ELR (cell line): ENCODE measurements at places on chromosomes 2 and 18.

- peak; percentile 84 for DNase-seq
Observed at GRCh38 chr2:112706170-112706664, 14.6 kb upstream of the NT5DC4 start.

GRCh38 chr18:61274416-61274960, 58.7 kb upstream of the CDH20 start:
- no peak for DNase-seq

DNA sequence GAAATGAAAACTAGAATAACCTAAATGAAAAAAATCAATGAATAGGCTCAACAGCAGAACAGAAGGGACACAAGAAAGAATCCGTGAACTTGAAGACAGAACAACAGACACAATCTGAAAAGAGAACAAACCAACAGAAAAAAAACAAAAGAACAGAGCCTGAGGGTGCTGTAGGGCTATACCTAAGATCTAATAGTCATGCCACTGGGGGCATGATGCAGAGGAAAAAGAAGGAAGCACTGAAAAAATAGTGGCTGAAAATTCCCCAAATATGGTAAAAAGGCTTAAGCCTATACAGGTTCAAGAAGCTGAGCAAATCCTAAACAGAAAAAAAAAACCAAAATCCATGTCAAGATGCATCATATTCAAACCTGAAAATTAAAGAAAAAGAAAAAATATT, 50.3 kb downstream of the KANSL3 start:
- no peak for DNase-seq

DNA sequence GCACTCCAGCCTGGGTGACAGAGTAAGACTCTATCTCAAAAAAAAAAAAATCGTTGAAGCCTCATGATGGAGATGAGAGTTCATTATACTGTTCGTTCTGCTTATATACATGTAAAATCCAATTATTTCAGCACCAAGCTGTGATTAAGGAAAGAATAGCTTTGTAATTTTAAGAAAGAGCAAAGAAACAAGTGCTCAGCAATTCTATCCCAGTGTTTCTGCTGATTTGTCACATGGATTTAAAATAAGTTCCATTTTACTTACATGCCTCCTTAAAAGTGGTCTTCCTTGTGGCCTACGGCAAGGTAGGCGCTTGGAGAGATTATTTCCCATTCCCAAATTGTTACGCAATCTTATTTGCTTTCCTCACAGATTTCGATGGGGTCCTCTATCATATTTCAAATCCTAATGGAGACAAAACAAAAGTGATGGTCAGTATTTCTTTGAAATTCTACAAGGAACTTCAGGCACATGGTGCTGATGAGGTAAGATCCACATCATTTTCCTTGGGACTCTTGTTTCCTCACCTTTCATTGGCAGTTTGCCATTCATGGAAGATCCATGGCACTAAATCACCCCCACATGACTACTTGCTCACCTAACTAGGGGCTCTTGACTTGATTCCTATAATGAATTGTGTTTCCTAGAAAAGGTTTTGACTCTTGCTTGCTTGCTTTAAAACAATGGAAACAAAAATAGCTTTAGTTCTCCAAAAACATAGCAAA, 11.5 kb downstream of the ARPC2 start:
- peak; percentile 54 for DNase-seq

- no peak for DNase-seq
Observed at GRCh38 chr2:24101992-24102391, 17.4 kb upstream of the TP53I3 start.

- DNase-seq = no peak
Observed at GRCh38 chr2:121638333-121638732, 10.9 kb downstream of the CLASP1 start.

GRCh38 chr2:101253013-101253702, 472 bp downstream of the CNOT11 start:
- DNase-seq = peak; percentile 75

GRCh38 chr18:25133879-25134278, 218.1 kb downstream of the ZNF521 start:
- no peak for DNase-seq

- DNase-seq = no peak
Observed at GRCh38 chr2:36626071-36626470, 28.1 kb upstream of the FEZ2 start.

- no peak for DNase-seq
Observed at GRCh38 chr2:123771928-123772632, 253.0 kb upstream of the CNTNAP5 start.

GRCh38 chr2:106267997-106268396, 73.9 kb upstream of the UXS1 start:
- DNase-seq = no peak

DNA sequence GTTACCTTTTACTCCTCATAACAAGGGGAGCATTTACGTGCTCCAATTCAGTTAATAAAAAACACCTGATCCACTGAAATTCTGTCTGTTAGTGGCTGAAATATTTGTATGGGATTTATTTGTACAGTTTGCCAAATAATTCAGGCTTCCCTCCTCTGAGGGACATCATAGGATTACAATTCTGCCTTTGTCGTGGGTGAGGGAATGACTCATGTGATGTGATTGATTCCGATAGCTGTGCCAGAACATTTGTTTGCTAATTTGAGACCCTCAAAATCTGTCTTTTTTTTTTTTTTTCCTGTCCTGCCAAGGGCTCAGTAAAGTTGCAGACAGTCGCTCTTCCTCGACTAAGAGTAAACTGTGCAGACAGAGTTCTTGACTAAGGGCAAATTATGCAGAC, 612.6 kb upstream of the CDH2 start:
- DNase-seq = no peak

- no peak for DNase-seq
Observed at GRCh38 chr2:148967578-148967977, 70.9 kb upstream of the LYPD6B start.

DNA sequence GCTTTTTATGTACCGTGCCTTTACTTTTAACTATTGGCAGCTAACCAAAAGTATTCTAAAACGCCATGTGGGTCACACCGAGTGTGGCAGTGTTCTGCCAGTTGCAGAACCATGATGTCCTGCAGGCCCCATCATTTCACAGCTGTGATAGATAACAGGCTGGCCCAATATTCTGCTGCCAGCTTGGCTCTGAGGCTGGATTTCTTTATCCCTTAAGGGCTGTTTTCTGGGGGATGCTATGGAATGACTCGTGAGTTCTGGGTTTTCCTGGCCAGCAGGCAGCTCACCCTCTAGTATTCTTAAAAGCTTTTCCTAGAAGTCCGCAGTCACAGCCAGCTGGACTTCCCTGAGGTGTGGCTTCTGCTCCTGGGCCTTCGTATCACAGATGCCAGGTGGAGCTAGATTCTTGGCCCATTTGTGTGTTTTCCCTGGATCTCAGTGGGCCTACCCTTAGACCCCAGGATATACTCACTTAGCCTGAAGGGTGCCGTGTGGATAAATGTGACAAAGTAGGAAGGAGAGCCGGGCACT, 41.0 kb downstream of the FHOD3 start:
- DNase-seq = no peak

DNA sequence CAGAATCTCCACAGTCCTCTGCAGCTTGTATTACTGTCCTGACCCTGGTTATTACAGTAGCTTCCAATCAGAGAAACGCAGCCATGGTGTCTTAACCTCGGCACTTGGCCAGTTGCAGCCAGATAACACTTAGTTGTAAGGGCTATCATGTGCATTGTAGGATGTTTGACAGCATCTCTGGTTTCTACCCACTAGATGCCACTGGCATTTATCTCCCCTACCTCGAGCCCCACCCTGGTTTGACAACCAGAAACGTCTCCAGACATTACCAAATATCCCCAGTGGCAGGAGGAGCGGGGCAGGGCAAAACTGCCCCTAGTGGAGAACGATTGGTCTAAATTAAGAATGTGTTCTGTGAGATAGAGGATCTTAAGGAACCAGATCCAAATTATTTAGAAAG, 13.1 kb downstream of the DSG2 start:
- no peak for DNase-seq

DNA sequence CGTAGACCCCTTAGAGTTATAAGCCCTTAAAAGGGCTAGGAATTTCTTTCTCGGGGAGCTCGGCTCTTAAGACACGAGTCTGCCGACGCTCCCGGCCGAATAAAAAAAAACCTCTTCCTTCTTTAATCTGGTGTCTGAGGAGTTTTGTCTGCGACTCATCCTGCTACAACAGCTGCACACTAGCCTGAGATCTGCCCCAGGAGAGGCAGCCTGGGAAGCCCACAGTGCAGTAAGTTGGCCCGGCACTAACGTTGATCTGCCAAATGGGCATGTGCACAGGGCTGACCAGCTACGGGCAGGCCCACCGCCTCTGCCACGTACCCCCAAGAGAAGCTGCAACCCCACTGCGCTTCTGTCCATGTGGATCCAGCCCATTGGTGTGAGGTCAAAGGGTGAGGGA, 8.4 kb upstream of the LIMS2 start:
- DNase-seq = peak; percentile 40

- peak; percentile 60 for DNase-seq
Observed at GRCh38 chr2:17879137-17879912, 858 bp downstream of the KCNS3 start.

GRCh38 chr18:9359796-9360195, 25.2 kb downstream of the TWSG1 start:
- DNase-seq = no peak

GRCh38 chr2:152466980-152467676, 132.2 kb downstream of the FMNL2 start:
- DNase-seq = peak; percentile 58

DNA sequence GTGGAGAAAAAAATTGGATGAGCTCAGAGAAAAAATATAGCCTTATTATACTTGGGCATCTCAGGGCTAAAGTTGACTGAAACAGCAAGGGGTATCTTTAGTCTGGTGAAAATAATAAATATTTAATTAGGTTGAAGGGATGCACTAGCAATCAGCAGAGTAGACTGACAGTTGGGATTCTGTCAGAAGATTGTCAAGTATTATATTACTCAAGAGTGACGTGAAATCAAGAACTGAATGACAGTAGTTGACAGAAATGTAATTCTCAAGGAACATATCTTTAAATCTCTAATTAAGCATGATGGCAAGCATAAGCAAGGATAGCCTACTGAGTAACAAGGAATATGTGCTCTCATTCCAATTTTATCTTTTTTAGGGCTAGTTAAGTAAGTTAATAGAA, 1301.1 kb downstream of the DSC3 start:
- DNase-seq = no peak

GRCh38 chr2:230124757-230125431, 56.2 kb upstream of the SLC16A14 start:
- peak; percentile 42 for DNase-seq

- no peak for DNase-seq
Observed at GRCh38 chr2:217727801-217728200, 275.0 kb downstream of the TNS1 start.

- DNase-seq = peak; percentile 44
Observed at GRCh38 chr2:211982162-211982561, 556.4 kb downstream of the ERBB4 start.

DNA sequence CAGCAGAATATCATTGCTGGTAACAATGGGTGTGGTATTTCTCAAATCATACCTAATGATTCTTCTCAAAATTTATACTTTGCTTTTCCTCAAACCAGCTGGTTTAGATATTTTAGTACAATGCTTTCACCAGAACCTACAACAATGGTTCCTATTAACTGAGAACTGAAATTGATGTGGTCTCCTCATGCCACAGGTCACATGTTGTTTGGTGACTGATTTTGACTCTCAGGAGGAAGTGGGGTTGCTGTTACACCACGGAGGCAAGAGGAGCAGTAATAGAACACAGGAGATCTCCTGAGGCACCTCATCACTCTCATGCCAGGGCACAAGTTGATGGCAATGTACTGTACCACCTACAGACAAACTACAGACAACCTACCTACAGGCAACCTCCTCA, 3.0 kb upstream of the CEP68 start:
- DNase-seq = no peak

DNA sequence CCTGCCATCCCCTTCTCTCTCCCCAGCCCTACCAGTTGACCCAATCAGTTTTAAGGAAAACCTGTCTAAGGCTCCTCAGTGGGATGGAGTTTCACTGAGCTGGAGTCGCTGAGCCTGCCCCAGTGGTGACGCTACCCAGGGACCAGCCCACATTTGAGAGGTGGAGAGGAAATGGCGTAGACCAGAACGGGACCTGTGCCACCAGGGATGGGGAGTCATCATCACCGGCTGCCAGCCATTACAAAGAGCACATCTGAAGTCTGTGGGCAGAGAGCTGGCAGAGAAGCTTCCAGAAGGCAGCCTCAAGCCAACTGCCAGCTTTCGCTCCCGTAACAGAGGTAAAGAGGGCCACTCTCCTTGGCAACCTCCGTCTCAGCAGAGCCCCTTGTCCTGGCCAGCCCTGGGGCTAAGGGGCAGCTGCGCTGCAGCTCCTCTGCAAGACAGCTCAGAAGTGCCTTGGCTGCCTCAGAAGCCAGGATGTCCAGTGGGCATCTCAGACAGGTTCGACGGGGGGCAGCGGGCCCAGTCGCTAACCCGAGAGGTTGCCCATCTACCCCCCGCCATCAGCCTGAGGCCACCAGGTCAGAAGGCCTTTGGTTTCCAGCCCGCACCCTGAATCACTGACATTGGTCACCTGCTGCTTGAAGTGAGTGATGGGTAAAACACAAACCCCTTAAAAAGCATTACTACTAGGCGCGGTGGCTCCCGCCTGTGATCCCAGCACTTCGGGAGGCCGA, 15.4 kb downstream of the SDC1 start:
- no peak for DNase-seq

DNA sequence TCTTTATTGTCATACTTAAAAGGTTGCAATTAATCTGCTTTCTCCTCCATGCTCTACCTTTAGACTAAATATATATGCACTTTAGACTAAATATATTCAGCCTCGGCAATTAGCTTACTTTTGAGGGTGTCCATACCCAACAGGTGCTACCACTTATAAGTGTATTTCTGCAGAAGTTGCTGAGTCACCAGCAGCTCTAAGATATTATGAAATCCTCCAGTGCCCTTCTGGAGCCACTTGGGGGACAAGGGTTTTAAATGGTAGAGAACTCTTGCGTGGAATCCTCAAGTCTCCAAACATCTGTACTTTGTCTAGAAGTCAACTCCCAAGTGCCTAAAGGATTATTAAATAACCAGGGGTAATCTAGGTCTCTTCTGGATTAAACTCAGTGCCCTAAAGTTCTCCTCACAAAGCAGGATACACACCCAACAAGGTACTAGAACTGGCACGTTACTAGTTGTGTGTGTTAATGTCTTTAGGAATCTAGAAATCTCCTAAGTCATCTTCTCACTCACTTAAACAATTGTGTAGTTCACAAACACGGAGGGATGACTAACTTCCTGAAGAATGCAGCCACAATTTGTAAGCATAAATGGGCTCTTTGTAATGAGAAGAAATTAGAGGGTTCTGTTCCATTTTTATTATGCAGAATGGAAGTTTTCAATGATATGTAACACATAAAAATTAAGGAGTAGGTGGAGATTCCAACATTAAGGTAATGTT, 159.7 kb downstream of the CD226 start:
- peak; percentile 82 for DNase-seq

GRCh38 chr18:33557706-33558105, 20.3 kb upstream of the ASXL3 start:
- no peak for DNase-seq

DNA sequence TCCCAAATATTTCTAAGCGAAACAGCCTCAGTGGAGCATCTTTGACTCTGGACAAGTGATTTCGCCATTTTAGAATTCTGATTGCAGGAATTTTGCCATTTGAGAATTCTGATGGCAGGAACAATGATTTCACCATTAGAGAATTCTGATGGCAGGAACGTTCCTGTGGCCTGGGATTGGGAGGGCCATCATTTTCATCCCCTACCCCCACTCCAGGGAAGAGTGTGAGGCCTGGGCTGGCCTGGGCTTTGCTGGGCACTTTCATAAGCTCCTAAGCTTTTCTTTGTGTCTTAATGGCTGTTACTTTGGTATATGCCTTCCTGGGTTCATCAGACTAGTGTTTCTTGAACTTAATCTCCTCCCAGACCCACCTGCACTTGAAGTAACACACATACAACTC, 129.3 kb upstream of the EPAS1 start:
- DNase-seq = no peak
